Pancreas (tissue), 10 donors: ENCODE measurements at places on chromosomes 5 and 9.
A peak's percentile ranks its signal among the peaks of the same experiment; 100 is the strongest.

- DNase-seq = no peak
These were observed 466.4 kb downstream of the ZNF608 start for GRCh38 chr5:124280079-124280478.

DNA sequence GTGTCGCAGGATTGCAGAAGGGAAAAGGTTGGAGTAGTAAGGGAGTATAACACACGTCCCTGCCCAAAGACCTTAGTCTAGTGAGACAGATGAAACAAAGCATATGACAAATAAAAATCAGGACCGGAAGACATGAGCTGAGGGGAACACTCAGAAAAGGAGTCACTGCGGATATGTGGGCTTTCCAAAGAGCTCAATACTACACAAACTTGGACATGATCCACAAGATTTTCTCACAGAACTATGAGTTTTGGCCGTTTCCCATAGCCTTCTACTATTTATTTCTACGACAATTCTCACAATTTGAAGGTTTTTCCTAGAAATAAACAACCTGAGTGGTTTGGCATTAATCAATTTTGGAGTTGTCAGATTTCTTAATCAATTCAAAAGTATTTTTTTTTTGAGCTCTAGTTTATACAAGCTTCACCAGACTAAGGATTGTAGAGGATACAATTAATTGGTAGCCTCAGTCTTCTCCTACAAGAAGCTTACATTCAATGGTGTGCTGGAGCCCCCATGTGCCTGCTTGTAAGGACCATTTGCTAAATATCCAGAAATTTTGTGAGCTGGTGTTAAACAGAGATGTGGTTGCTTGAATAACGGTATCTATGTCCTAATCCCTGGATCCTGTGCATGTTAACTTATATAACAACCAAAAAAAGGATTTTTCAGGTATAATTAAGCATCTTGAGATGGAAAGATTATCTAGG, 91.4 kb downstream of the ADAMTS12 start:
- DNase-seq = no peak

- no peak for DNase-seq
These were observed 98.0 kb downstream of the OR2K2 start for GRCh38 chr9:111231801-111232580.

GRCh38 chr9:132732326-132733259, 62.3 kb downstream of the GTF3C4 start:
- no peak for DNase-seq

DNA sequence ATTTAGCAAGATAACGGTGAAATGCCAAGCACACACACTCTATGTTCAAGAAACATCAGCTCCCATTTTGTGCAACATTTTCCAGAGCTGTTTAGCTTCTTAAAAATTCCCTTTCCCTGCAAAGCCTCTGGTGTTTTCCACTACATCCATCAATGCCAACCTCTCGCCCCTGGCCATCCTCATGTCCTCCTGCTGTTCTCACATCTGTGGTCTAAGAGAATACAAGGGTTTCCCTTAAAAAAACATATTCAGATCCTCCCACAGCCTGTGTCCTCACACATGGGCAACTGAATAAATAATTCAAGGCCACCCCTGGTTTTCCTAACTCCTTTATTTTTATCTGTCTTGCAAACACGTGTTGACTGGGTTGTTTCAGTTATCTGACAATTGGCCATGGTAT, 70.3 kb downstream of the PAPPA start:
- no peak for DNase-seq

DNA sequence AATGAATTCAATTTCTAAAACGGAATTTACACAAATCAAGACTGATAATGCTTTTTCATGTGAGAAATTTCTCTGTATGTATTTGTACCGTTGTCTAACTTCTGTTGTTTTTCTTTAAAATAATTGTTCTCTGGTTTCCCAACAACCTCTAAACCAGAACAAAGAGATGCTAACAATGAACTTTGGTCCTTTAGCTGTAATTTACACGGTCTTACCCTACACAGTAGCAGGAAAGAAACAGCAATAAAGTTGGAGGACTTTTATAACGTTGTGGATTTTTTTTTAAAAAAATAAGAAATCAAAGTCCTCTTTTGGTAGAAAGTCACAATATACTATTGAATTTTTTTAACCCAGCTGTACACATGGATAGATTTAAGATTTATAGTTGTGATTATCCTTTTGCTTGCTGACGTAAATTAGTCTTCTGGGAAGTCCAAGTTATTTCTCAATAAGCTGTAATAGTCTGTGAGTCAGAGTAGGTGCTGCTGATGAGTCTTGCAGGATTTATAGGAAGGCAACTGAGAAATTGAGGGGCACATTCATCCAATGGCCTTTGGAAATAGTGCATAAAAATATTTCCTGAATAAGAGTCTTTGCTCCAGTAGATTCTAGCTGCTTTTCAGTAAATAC, 76.8 kb upstream of the PCSK1 start:
- DNase-seq = no peak

DNA sequence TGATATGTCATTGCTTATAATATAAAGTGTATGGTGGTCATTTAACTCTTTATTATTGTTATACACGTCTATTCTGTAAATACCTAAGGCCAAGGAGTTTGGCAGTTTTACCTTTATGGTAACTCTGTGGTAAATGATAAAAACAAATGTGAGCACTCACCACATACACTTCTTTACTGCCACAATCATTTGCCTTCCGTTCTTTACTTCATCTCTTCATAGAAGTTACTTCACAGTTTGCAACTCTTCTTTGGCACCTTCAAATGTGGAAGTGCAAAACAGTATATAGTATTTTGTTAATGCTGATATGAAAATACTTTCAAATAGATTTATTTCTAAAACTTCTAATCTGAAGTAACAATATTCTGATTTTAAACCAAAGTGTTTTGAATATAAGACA, 4.4 kb upstream of the MEF2C start:
- no peak for DNase-seq

DNA sequence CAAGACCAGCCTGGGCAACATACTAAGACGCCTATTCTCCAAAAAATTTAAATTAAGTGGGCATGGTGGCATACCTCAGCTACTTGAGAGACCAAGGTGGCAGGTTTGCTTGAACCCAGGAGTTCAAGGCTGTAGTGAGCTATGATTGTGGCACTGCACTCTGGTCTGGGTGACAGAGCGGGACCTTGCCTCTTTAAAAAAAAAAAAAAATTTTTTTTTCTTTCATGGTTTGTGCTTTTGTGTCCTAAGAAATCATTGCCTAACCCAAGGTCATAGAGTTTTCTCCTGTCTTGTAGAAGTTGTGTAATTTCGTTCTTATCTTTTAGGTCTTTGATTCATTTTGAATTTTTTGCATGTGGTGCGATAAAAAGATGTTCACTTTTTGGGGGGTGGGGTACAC, 12.3 kb downstream of the GPBP1 start:
- DNase-seq = no peak

GRCh38 chr9:86637515-86637914, 283.3 kb upstream of the TUT7 start:
- DNase-seq = peak; percentile 12

DNA sequence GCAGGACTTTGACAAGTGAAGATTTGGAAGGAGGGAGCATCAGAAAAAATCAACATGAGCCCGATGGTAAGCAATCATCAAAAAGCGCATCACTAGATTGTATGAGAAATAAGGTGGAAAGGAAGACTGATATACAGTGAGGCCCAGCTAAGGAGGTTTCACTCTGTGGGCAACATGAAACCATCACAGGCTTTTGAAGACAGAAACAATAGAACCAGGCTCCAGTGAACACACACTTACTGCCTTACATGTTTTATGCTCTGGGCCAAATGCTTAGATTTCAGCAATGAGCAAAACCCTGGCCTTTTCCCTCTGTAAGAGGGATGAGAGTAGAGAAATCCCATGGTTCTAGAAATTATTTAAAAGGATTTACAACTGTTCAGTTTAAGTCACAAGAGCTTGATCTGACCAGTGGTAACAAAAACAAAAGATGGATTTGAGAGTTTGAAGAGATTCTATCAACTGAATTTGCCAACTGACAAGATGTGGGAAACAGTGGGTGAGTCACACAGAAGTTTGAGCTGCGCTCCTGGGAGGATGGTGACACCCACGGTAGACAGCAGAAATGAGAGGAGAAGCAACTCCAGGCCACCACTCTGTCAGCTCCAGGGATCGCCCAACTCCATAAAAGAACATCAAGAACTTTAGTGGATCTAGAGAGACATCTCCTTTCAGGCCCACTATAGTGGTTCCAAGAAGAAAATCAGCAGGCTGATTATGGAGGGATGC, 261.8 kb downstream of the MCTP1 start:
- no peak for DNase-seq

GRCh38 chr9:77271023-77271690, 93.8 kb downstream of the VPS13A start:
- DNase-seq = no peak

- no peak for DNase-seq
These were observed 25.2 kb upstream of the CTSV start for GRCh38 chr9:97064176-97064575.

DNA sequence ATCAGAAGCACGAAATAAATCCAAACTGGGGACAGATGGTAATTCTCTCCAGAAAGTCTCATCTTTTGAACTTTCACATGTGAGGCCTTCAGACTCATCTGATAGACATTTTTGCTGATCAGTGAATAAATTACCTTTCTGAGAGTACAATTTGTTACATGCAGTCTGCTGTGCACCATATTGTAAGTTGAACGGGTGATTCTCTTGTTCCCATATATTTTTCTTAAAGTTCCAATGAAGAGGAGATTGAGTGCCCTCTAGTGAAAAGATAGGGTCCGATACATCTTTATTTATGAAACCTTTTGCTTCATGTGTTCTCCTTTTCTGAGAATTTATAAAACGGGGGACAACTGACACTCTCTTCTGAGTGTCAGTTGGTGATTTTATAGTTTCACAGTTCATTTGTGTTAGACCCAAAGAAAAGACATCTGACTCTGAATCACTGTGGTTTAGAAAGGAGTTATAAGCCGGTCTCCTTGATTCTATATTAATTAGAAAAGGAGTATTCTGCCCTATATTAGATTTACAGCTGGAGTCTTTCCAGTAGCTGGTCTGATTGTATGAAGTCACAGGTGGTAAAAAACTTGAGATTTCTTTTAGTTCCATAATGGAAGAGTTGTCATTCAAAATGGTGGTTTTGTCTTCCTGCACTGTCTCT, 30.4 kb downstream of the GNG10 start:
- DNase-seq = no peak

GRCh38 chr9:92661127-92661526, 8.8 kb downstream of the IPPK start:
- DNase-seq = peak; percentile 21

DNA sequence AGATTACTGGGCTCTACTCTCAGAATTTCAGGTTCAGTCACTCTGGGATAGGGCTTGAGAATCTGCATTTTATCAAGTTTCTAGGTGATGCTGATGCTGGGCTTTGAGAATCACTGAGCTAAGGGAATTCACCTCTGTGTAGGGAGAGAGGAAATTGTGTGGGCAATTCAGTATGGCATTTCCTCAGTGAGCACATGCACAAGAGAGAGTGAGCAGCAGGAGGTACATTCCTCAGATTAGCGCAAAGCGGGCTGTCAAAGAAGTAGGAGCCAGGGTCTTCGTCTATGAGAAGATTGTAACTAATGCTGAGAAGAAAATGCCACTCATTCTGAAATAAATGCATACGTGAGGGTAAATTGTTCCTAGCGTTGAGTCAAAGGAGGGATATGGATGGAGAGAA, 175.9 kb downstream of the KIF4B start:
- no peak for DNase-seq

- DNase-seq = no peak
These were observed 145.3 kb downstream of the PAPPA start for GRCh38 chr9:116298878-116299391.

GRCh38 chr5:10518347-10518746, 45.5 kb upstream of the ANKRD33B start:
- no peak for DNase-seq

DNA sequence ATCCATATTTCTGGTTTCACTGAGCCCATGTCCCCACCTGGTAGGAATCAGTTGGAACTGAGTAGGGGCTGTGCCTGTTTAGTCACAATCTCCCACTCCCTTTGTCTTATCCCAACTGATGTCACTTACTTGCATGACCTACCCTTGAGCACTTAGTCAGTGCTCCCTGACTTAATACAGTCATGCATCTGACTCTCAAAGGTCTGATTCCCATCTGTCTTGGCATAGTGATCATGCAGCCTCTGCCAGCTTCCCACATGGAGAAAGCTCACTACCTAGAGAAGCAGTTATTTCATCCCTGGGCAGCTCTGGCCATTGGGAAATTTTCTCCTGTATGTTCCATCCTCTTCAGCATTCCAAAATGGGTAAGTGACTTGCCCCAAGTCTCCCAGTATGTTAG, 24.8 kb downstream of the ABLIM3 start:
- DNase-seq = no peak

- no peak for DNase-seq
These were observed 46.5 kb downstream of the RXRA start for GRCh38 chr9:134372581-134373267.

GRCh38 chr9:18493451-18493993, 19.6 kb downstream of the ADAMTSL1 start:
- DNase-seq = no peak

GRCh38 chr5:142107736-142108431, 695 bp upstream of the NDFIP1 start:
- no peak for DNase-seq

GRCh38 chr9:76609285-76610010, 150.5 kb downstream of the GCNT1 start:
- DNase-seq = no peak

GRCh38 chr9:124332361-124333202, 74.8 kb downstream of the NEK6 start:
- no peak for DNase-seq

DNA sequence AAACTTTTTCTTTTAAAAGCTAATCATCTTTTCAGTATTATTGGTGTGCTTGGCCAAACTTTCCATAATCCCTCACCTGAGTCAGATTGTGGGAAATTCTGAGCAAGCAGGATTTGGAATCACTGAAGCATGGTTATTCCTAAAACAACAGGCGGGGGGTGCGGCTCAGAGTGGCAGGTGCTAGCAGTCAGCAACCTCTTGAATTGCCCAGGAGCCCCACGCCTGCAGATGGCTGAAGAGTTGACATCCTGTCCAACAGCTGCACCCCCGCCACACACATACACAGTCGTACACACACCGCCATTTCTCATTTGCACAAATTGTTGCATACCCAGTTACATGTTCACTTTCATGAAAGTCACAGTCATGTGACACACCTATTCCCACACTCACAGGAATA, 96.6 kb downstream of the LHX2 start:
- DNase-seq = no peak

GRCh38 chr5:156528673-156529072, 201.7 kb downstream of the SGCD start:
- DNase-seq = no peak

DNA sequence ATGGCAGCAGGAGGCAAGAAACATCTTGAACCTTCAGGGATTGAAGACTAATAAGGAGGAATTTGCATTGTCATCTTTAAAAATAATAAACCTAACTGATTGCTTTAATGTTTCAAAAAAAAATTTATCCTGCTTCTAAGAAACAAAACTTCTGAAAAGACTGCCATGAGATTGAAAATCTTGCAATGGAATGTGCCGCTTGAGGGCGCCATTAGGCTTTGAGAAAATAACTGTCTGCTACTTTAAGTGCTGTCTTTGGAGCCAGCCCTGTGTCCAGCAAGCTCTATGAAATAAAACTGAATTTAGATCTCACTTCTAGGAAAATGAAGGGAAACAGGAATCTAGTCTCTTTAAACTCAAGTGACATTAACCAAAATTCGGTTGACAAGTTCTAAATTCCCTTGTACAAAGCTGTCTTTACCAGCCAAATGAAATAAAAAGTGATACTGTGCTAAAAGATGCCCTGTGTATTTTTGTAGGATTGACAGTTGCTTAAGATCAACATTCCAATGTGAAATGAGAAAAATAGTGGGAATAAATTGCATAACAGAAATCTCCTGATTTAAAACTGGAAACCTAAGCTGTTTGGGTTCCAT, 79.4 kb downstream of the ESM1 start:
- peak; percentile 16 for DNase-seq

- DNase-seq = peak; percentile 51
These were observed 988 bp downstream of the OXCT1 start for GRCh38 chr5:41869151-41869723.
